ENCODE measurements at places on chromosomes 7 and 10. TPM values are rescaled to one million over a fixed set of nuclear protein-coding genes. Genes with fewer than 3 reads are reported as not detected.
A peak's percentile ranks its signal among the peaks of the same experiment; 100 is the strongest.

SLC18A3 gene
- not detected for total RNA-seq

ITIH5 gene
- 8.9 TPM for total RNA-seq

DDX56 gene
- total RNA-seq = 36.6 TPM

RBM28 gene
- total RNA-seq = 15.8 TPM

HOXA5 gene
- total RNA-seq = 0.66 TPM

DNA sequence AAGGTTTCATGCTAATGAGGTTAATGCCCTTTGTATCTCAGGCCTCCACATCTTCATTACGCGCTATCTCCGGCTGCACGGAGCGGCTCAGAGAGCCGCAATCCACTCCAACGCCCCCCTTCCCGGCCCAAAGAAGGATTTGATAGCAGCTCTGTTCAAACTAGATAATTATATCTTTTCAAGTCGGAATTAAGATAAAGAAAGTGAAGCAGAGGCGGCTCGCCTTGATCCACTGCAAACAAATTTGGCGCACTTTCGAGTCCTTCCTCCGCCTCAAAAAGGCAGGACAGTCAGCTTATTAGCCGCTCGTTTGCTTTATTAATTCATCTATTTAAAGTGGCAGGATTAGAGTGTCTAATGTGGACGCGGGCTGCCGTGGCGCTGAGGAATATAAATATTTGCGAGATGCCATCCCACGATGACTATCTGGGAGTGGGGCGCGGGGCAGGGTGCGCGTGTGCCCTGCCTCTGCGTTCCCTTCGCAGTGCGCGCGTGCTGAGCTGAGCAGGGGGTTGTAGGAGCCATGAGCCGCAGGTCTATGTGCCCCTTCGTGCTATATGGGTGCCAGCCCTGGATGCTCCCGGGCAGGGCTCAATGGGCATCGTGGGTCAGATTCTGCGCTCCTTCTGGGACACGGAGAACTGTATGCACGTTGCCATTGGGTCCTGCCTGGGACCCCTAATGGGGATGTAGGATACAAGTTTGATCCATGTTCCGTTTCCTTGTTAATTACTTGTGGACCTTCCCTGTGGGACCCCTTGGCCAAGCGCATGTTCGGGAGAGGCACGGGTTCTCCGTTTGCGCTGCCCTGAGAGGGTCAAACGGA is 9.0 kb downstream of the EMX2 start:
- H3K36me3 ChIP-seq = no peaks in the 10 kb centered on the region
- no peak overlapping the region for H3K4me3 ChIP-seq
- no peak overlapping the region for H3K27ac ChIP-seq
- no peak for DNase-seq
- no peaks in the 10 kb centered on the region for H3K4me1 ChIP-seq

DNA sequence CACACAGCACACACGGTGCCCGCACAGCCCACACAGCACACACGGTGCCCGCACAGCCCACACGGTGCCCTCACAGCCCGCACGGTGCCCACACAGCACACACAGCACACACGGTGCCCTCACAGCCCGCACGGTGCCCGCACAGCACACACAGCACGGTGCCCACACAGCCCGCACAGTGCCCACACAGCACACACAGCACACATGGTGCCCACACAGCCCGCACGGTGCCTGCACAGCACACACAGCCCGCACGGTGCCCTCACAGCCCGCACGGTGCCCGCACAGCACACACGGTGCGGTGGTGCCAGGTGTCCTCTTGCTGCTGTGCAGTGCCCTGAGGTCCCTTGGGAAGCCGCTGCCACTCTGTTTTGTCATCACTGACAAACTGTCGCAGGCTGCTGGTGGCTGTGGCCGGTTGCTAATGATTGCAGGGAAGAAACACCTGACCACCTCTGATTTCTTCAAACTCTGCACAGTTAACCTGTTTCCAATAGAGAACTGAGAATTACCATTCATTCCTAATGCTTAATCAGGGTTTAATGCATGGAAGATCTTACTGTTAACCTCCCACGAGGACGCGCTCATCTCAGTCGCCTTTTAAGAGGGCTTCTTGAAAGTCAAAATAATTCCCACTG is 66.9 kb downstream of the GLRX3 start:
- no peaks in the 10 kb centered on the region for H3K36me3 ChIP-seq
- no peak overlapping the region for H3K27ac ChIP-seq
- no peak overlapping the region for H3K4me3 ChIP-seq
- no peak for DNase-seq
- H3K27me3 ChIP-seq = no peaks in the 10 kb centered on the region

DNA sequence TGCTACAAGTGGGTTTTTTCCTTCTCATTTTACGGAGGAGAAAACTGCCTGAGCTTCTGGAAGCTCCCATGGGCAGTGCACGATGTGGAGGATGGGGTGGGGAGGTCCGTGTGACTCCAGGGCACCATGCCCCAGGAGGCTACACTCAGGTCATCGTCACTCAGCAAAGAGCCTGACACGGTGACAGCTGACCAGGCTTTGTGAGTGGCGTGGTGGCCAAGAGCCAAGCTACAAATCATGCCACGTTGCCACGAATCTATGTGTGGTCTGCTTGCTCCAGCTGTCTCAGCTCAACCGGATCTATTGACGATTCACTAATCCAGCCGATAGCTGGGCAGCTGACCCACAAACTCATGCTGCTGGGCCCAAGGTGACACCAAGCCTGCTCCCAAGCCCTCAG is 27.6 kb upstream of the C10orf71 start:
- H3K4me1 ChIP-seq = no peaks in the 10 kb centered on the region
- H3K4me3 ChIP-seq = no peak overlapping the region
- no peak overlapping the region for H3K27ac ChIP-seq
- H3K36me3 ChIP-seq = no peaks in the 10 kb centered on the region

DNA sequence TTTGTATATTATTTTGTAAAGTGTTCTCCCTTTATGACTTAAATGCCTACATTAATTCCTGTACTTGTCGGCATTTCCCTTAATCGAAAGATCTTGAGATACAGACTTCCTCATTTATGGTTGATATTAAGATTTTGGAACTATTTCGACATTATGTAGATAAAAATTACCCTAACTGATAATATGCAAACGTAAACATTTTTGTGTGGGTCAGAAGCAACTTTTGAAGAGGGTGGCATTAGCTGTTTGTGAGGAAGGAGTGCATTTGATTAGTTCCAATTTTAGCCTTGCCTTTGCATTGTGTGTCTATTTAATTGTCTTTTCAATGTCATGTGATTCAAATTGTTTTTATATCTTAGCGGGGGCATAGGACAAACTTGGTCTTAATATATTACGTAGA is 114.7 kb downstream of the BICC1 start:
- no peaks in the 10 kb centered on the region for H3K36me3 ChIP-seq
- H3K4me1 ChIP-seq = no peaks in the 10 kb centered on the region
- H3K4me3 ChIP-seq = no peak overlapping the region

DNA sequence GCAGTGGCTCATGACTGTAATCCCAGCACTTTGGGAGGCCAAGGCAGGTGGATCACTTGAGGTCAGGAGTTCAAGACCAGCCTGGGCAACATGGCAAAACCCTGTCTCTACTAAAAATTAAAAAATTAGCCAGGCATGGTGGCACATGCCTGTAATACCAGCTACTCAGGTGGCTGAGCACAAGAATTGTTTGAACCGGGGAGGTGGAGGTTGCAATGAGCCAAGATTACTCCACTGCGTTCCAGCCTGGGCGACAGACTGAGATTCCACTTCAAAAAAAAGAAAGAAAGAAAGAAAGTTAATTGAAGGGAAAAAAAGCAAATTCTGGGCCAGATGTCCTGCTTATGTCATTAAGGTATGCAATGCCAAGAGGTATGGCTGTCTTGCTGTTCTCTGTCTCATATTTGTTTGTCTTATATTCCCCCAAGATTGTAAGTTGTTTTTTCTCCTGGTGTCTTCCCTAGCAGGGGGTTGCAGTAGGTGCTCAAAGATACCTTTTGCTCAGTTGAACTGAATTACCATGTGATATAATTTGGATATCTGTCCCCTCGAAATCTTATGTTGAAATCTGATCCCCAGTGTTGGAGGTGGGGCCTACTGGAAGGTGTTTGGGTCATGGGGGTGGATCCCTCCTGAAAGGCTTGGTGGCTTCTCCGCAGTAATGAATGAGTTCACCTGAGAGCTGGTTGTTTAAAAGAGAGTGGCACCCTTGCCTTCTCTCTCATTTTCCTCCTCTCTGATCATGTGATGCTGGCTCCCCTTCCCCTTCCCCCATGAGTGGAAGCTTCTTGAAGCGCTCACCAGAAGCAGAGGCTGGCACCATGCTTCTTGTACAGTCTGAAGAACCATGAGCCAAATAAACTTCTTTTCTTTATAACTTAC is 60.9 kb downstream of the MYOF start:
- no peak for DNase-seq
- no peak overlapping the region for H3K27ac ChIP-seq
- H3K27me3 ChIP-seq = no peaks in the 10 kb centered on the region
- no peak overlapping the region for H3K4me3 ChIP-seq

DNA sequence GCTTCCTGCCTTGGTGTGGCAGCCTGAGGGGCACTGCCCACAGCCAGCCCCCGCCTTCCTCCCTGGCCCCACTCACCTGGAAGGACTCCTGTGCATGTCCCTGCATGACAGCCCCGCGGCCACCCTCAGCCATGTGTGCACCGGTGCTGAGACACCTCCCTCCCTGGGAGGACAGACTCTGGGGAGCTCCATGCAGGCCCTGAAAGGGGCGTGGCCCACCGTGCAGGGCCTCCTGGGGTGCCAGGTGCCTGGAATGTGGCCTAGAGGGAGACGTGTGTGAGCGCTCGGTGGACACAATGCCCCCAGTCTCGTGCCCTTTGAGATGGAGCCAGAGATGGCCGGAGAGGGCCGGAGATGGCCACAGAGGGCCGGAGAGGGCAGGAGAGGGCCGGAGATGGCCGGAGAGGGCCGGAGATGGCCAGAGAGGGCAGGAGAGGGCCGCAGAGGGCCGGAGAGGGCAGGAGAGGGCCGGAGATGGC is 59.1 kb upstream of the PPP2R2D start:
- no peak overlapping the region for H3K27ac ChIP-seq
- no peak overlapping the region for H3K4me3 ChIP-seq
- peak; percentile 62 for DNase-seq
- no peaks in the 10 kb centered on the region for H3K27me3 ChIP-seq
- H3K4me1 ChIP-seq = no peaks in the 10 kb centered on the region
